ENCODE measurements at places on chromosomes 3 and 15. TPM values are rescaled to one million over a fixed set of nuclear protein-coding genes. Genes with fewer than 3 reads are reported as not detected.
A peak's percentile ranks its signal among the peaks of the same experiment; 100 is the strongest.

Gene SEMA3F
- 0.17 TPM for total RNA-seq

DNA sequence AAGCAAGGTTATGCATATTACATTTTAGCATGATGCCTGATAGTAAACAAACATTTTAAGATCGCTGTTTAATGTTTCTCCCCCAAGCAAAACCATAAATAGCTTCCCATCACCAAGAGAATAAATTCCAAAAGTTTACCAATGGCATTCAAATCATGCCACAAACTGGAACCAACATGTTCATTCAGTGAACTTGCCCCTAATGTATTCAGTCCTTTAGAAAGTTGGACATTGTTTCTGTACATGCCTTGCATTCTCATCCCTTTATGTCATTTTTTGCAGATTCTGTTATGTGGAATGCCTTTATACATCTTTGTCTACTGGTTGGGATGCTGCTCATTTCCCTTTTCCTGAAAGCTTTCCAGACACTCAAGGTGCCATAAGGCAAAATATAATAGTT is 105.5 kb downstream of the PYDC2 start:
- H3K36me3 ChIP-seq = no peaks in the 10 kb centered on the region
- DNase-seq = no peak
- H3K27ac ChIP-seq = no peak overlapping the region
- no peaks in the 10 kb centered on the region for H3K27me3 ChIP-seq

Gene SPPL2A
- 82.1 TPM for total RNA-seq

- no peak overlapping the region for H3K27ac ChIP-seq
- no peaks in the 10 kb centered on the region for H3K36me3 ChIP-seq
- DNase-seq = peak; percentile 13
- H3K4me1 ChIP-seq = no peaks in the 10 kb centered on the region
- no peak overlapping the region for H3K4me3 ChIP-seq
- H3K27me3 ChIP-seq = peaks cover 3% of the 10 kb centered on the region
These were observed 79.7 kb upstream of the C2CD4B start for GRCh38 chr15:62244762-62245161.

- H3K36me3 ChIP-seq = no peaks in the 10 kb centered on the region
- no peak overlapping the region for H3K27ac ChIP-seq
- DNase-seq = no peak
- H3K4me1 ChIP-seq = no peaks in the 10 kb centered on the region
These were observed 48.9 kb upstream of the POLG start for GRCh38 chr15:89383365-89384175.

Gene MINAR1
- total RNA-seq = 0.29 TPM

Gene GTF2E1
- 19.8 TPM for total RNA-seq

Gene P2RY1
- total RNA-seq = 0.17 TPM

Gene CACNA1D
- 0.53 TPM for total RNA-seq

Gene NR1I2
- 0.36 TPM for total RNA-seq

Gene ISLR
- not detected for total RNA-seq

Gene PSTPIP1
- total RNA-seq = 155 TPM

- H3K27ac ChIP-seq = peak overlapping the region; percentile 34
- H3K36me3 ChIP-seq = peaks cover 3% of the 10 kb centered on the region
- H3K27me3 ChIP-seq = no peaks in the 10 kb centered on the region
- H3K4me3 ChIP-seq = no peak overlapping the region
These were observed 26.4 kb downstream of the USP3 start for GRCh38 chr15:63530752-63531299.

Gene CLRN1
- not detected for total RNA-seq

- no peak overlapping the region for H3K4me3 ChIP-seq
- no peaks in the 10 kb centered on the region for H3K4me1 ChIP-seq
- H3K27ac ChIP-seq = no peak overlapping the region
- peaks cover 4% of the 10 kb centered on the region for H3K27me3 ChIP-seq
These were observed 16.9 kb upstream of the IGSF10 start for GRCh38 chr3:151477591-151478334.

DNA sequence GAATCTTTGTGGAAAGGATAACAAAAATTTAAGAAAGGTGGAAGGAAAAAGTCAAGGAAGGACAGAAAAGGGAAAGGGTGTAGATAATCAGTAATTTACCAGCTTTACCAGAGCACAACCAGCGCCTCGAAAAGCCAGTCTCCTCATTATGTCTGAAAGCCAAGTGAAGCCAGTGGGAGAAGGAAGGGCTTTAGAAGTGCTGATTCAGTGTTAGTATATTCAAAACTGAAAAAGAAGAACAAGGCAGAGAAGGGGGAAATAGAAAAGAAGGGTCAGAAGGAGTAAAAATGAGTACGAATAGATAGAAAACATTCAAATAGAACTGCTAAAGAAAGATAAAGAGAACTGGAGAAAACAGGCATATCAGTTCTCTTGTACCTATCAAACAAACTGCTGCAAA is 4.1 kb downstream of the PBRM1 start:
- peak overlapping the region; percentile 83 for H3K27ac ChIP-seq
- H3K27me3 ChIP-seq = no peaks in the 10 kb centered on the region
- H3K4me1 ChIP-seq = peaks cover 61% of the 10 kb centered on the region
- H3K36me3 ChIP-seq = peaks cover 46% of the 10 kb centered on the region

DNA sequence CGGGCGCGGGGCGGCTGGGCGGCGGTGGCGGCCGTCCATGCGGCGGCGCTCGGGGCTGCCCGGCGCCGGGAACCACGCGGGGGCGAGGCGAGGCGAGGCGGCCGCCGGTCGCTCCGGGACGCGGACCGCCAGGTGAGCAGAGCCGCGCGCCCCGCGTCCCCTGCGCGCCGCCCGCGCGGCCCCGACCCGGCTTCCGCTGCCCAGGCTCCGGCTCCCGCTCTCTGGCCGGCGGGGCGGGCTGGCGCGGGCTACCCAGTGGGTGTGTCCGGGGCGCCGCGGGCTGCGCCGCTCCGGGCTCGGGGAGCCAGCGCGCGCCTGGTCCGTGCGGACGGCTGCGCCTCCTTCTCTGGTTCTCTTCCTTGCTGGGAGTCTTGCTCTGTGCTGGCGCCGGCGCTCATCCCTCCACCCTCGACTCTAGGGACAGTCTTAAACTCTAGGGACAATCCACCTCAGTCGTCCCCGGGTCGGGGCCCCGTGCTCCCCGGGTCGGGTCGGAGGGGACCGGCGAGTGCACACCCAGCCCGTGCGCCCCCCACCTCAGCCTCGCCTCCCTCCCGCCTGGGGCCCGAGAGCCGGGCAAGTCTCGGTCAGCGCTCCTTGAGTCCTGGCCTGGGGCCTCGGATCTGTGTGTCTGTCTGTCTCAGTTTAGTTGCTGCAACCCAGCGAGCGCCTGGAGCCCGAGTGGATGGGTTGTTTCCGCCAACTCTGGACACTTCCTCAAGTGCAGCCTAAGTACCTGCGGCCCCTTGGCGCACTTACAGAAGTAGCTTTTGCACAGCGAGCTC is 488 bp downstream of the THSD4 start:
- H3K4me3 ChIP-seq = peak overlapping the region; percentile 69
- peaks cover 57% of the 10 kb centered on the region for H3K27me3 ChIP-seq
- H3K27ac ChIP-seq = no peak overlapping the region
- no peaks in the 10 kb centered on the region for H3K36me3 ChIP-seq

Gene ROPN1
- not detected for total RNA-seq

DNA sequence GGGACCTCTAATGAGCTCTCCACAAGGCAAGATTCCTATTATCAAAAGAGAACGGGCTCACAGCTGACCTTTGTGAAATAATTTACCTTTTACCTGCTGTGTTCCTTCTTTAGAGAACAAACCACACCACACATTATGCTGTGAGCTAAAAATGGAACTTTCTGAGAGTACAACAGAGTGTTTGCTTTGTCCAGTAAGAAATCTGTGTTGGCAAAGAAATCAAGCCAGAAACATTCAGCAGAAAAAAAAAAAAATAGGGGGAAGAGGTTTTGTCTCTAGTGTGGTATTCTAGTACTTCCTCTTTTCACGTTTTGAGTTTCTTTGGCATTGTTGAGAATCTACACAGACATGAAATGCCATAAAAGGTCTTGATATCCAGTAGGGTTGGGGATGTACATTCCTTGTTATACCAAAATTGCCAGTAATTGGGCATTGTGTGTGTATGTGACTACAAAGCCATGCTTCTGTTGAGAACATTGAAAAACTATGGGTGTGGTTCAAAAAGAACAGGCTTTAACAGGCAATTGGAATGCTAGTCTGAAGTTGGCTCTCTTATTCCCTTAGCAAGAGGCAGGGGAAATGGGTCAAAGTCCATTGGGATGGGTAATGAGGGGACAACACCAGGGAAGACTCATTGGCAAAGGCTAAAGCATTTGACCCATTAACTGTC is 273.5 kb downstream of the NEK10 start:
- no peaks in the 10 kb centered on the region for H3K4me1 ChIP-seq
- DNase-seq = no peak
- no peaks in the 10 kb centered on the region for H3K27me3 ChIP-seq
- H3K36me3 ChIP-seq = no peaks in the 10 kb centered on the region

DNA sequence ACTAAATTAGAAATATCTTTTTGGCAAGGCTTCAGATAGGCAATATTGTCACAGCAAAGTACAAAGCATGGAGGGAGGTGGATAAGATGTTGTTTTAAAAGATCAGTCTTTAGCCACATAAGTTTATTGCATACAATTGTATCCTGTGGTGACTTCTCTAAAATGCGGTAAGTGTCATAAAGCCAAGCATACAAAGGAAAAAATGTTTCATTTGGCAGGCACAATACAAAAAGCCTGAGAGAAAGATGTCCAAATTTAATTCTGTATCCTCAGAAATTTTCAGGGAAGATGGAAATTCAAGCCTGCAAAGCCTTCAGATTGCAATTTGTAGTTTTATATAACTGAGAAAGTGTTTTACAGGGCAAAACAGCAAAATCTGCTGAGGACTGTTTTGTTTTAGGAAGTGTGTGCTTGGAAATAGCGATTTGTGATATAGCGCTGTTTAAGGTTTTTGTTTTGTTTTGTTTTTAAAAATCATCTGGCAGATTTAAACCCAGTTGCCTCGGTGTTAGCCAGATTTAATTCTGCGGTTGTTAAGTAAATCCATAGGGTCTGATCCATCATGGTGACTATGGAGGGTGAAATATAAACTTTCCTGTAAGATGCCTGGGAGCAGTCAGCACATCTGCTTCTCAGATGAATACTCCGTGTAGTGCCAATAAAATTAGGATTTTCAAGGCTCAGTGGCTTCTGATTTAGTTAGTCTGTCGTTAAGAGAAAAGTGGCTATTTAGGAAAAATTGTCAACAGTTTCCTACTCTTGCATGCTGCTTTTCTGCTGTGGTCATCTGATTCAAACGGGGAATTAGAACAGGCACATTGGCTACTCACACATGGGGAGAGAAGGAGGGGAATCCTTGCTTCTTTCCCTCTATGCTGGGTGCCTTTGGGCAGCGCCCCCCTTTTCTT is 8.0 kb downstream of the KAT2B start:
- peaks cover 3% of the 10 kb centered on the region for H3K36me3 ChIP-seq
- no peak overlapping the region for H3K27ac ChIP-seq
- no peak overlapping the region for H3K4me3 ChIP-seq
- peaks cover 87% of the 10 kb centered on the region for H3K4me1 ChIP-seq

- H3K36me3 ChIP-seq = no peaks in the 10 kb centered on the region
- H3K27ac ChIP-seq = no peak overlapping the region
- no peaks in the 10 kb centered on the region for H3K27me3 ChIP-seq
These were observed 177.0 kb upstream of the NECTIN3 start for GRCh38 chr3:110894574-110894973.

Gene RBPMS2
- 0.12 TPM for total RNA-seq

Gene TNIK
- 22.4 TPM for total RNA-seq

Gene FOXL2NB
- not detected for total RNA-seq

Gene TMC3
- not detected for total RNA-seq

- H3K27me3 ChIP-seq = no peaks in the 10 kb centered on the region
- no peaks in the 10 kb centered on the region for H3K36me3 ChIP-seq
These were observed 125.4 kb upstream of the RAD18 start for GRCh38 chr3:9088441-9089353.

GRCh38 chr15:74798388-74799254 is 14.0 kb upstream of the LMAN1L start:
- H3K4me1 ChIP-seq = peaks cover 60% of the 10 kb centered on the region
- DNase-seq = no peak
- no peak overlapping the region for H3K4me3 ChIP-seq
- peak overlapping the region; percentile 91 for H3K27ac ChIP-seq
- peaks cover 51% of the 10 kb centered on the region for H3K36me3 ChIP-seq
- H3K27me3 ChIP-seq = no peaks in the 10 kb centered on the region

Gene ACKR2
- total RNA-seq = 0.74 TPM

Gene GADL1
- not detected for total RNA-seq

DNA sequence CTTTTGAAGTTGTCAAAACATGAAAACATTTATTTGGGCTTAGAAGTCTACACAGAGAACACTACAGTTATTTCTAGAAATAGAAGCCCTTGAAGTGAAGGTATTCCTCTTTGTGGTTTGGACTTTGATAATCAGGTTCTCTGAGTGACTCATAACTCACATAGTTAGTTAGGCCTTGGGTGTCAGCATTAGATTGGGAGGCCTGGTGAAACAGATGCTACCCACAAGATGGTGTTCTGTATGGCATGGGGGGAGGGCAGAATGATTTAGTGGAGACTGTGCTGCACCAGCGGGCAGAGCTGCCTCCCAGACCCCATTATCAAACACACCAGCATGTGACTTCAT is 108.9 kb upstream of the ETV5 start:
- peaks cover 9% of the 10 kb centered on the region for H3K4me1 ChIP-seq
- no peak overlapping the region for H3K4me3 ChIP-seq
- no peaks in the 10 kb centered on the region for H3K36me3 ChIP-seq
- peaks cover 8% of the 10 kb centered on the region for H3K27me3 ChIP-seq

- H3K4me1 ChIP-seq = no peaks in the 10 kb centered on the region
- H3K36me3 ChIP-seq = no peaks in the 10 kb centered on the region
- H3K4me3 ChIP-seq = no peak overlapping the region
- DNase-seq = peak; percentile 60
- H3K27me3 ChIP-seq = no peaks in the 10 kb centered on the region
These were observed 38.6 kb downstream of the ACSBG1 start for GRCh38 chr15:78195735-78196201.

GRCh38 chr3:39443530-39443929 is 23.9 kb upstream of the MOBP start:
- no peak overlapping the region for H3K4me3 ChIP-seq
- peaks cover 4% of the 10 kb centered on the region for H3K4me1 ChIP-seq
- H3K27ac ChIP-seq = no peak overlapping the region
- peaks cover 2% of the 10 kb centered on the region for H3K27me3 ChIP-seq

Gene KY
- total RNA-seq = not detected

Gene PIGZ
- 0.71 TPM for total RNA-seq

Gene IGSF11
- 0.15 TPM for total RNA-seq

GRCh38 chr15:88979674-88980073 is 66.5 kb upstream of the MFGE8 start:
- H3K4me3 ChIP-seq = no peak overlapping the region
- no peak for DNase-seq
- H3K4me1 ChIP-seq = no peaks in the 10 kb centered on the region
- no peak overlapping the region for H3K27ac ChIP-seq
- peaks cover 5% of the 10 kb centered on the region for H3K27me3 ChIP-seq
- H3K36me3 ChIP-seq = no peaks in the 10 kb centered on the region

Gene TNNC1
- 4.7 TPM for total RNA-seq

Gene CACNA2D3
- total RNA-seq = not detected

DNA sequence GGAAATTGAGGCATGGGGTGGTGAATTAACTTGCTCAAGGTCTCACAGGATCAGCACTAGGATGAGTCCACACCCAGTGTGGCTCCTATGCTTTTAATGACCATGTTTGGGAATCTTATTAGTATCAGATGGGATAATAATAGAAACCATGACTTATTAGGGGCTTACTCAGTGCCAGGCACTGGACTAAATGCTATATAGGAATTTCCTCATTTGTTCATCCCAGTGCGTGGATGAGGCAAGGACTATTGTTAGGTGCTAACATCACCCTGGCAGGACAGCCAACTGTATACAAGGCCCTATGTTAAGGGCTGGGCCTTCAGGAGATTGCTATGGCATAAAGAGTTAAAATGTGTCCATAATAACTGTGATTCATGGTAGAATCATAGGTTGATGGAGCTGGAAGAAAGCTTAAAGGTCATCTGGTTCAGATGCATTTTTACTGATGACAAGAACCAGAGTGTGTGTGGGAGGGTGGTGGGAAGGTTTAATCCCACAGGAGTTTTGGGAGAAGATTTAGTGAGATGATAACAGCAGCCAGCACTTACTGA is 4.7 kb upstream of the FEM1B start:
- no peaks in the 10 kb centered on the region for H3K36me3 ChIP-seq
- H3K4me3 ChIP-seq = no peak overlapping the region
- H3K4me1 ChIP-seq = peaks cover 15% of the 10 kb centered on the region
- H3K27me3 ChIP-seq = peaks cover 1% of the 10 kb centered on the region

Gene FRMD4B
- total RNA-seq = 29.1 TPM
